ENCODE measurements at places on chromosomes 2 and 18. TPM values are rescaled to one million over a fixed set of nuclear protein-coding genes. Genes with fewer than 3 reads are reported as not detected.

The VPS54 gene
- polyA plus RNA-seq = 55.5 TPM

The CDK15 gene
- 0.91 TPM for polyA plus RNA-seq

The SCYGR6 gene
- polyA plus RNA-seq = not detected

The OR6B2 gene
- polyA plus RNA-seq = not detected

The PSMA8 gene
- not detected for polyA plus RNA-seq

The FKBP1B gene
- polyA plus RNA-seq = 11.0 TPM

The INPP1 gene
- 10.8 TPM for polyA plus RNA-seq

The PRKAG3 gene
- polyA plus RNA-seq = 0.07 TPM

The NPC1 gene
- 21.3 TPM for polyA plus RNA-seq

The CDH2 gene
- 85.4 TPM for polyA plus RNA-seq

The REG3G gene
- polyA plus RNA-seq = not detected

The BIN1 gene
- polyA plus RNA-seq = 100 TPM

The KIF5C gene
- polyA plus RNA-seq = 3.8 TPM

The ASB18 gene
- 0.06 TPM for polyA plus RNA-seq

The CCL20 gene
- 0.52 TPM for polyA plus RNA-seq

All from right renal cortex interstitium (tissue), 3 donors.